MV-4-11 (cell line): ENCODE measurements at places on chromosomes 4 and X.

DNA sequence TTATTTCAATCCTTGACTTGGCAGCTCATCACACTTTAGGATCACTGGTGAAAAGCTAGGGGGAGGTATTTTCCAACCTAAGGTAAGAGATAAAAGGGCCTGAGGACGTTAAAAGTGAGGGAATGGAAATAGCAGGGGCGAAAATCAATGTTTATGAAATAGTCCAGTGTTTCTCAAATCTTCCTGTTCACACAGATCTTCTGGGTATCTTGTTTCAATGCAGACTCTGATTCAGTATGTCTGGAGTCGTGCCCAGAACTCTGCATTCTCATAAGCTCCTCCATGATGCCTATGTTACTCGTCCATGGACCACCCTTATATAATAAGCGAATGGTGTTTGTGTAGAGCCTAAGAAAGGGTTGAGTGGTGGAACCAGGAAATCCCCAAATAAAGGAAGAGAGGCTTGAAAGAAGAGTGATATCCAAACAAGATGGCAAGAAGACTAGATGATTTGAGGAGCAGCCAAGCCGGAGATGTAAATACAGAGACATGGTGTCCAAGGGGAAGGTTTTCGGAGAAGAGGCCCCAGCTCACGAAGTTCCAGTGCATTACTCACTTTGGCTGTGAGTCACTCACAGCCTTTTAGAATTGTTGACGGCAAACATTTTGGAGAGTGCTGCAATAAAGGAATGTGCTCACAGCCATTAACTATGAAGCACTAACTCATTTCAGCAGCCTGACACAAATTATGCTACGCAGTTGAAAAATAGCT is 215.6 kb upstream of the PPARGC1A start:
- no peak for DNase-seq

- no peak for DNase-seq
Measured at GRCh38 chr4:161314371-161314770, 849.4 kb downstream of the FSTL5 start.

DNA sequence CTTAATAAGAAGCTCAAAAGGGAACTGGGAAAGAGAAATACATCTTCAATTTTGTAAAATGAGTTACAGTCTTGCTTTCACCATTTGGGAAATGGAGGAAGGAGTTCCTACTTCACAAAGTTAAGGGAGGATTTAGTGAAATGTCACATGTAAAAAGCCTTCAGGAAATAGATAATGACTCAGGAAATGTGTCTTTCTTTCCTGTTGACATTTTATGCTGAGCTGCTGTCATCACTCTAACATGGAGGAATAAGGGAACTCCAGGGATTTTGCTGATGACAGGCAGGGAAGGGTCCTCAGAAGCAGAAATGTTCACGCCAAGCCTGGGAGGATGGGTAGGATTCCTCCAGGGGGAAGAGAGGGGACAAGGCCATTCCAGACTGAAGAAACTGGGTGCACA is 251.1 kb downstream of the USP46 start:
- DNase-seq: no peak

GRCh38 chr4:127782025-127782274 is 172 bp upstream of the HSPA4L start:
- peak; percentile 73 for DNase-seq
